ENCODE measurements at places on chromosomes 7 and 10.

DNA sequence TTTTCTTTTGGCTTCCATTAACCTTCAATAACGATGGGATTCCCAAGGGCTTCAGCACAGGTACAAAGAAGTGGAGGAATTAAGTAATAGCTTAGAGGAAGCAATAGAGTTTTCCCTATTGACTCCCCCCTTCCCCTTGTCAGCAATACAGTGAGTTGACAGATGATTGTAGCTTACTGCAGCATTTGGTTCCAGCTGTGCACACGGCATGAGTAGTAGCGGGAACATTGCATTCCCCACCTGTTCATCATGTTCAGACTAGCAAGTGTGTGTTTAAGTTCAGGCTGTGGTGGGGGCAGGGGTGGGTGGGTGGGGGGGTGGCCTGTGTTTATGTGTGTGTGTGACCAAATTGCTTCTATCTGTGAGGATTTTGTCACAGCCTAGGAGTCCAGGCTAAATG lies 4.6 kb upstream of the ADRA2A start:
- DNase-seq, result no peak

- DNase-seq, result no peak
Measured at GRCh38 chr10:52390388-52390787, 76.3 kb downstream of the DKK1 start.

GRCh38 chr7:134679006-134679405 lies 32.4 kb downstream of the BPGM start:
- DNase-seq, result no peak

GRCh38 chr10:113226831-113227445 lies 276.9 kb downstream of the TCF7L2 start:
- DNase-seq, result no peak

DNA sequence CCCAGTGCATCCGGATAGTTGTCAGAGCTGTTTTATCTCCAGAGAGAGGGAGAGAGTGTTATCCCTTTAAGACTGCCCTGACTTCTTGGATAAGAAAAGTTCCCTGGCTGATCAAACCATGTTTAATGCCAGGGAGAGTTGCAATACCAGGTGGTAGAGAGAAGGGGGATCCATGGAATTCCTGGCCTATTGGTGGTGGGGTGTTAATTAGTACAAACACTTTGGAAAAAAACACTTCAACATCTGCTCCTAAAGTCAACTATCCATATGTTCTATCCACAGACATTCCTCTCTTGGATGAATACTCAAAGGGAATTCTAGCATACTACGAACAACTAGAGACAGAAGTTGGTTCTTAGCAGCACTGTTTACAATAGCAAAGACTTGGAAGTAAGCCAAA lies 307.2 kb downstream of the TCERG1L start:
- DNase-seq, result no peak

DNA sequence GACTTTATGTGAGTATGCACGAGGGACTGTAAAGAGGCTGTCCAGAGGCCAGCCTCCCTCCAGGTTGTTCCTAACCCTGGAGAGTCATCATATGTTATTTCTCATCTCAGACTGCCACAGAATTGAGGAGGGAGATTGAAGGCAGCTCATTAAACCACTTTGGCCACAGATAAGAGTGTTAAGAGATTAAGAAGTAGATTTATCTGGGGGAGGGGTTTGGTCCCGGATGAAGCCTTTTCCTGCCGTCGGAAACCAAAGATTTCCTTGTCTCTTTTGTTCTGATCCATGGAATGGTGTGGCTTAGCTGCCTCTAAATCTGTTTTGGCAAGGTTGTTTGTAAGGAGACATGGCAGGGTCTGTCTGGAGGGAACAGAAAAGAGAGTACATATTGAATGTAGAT lies 338.8 kb downstream of the AUTS2 start:
- DNase-seq, result no peak

- no peak for DNase-seq
Measured at GRCh38 chr7:128406314-128407232, 3.2 kb downstream of the IMPDH1 start.

DNA sequence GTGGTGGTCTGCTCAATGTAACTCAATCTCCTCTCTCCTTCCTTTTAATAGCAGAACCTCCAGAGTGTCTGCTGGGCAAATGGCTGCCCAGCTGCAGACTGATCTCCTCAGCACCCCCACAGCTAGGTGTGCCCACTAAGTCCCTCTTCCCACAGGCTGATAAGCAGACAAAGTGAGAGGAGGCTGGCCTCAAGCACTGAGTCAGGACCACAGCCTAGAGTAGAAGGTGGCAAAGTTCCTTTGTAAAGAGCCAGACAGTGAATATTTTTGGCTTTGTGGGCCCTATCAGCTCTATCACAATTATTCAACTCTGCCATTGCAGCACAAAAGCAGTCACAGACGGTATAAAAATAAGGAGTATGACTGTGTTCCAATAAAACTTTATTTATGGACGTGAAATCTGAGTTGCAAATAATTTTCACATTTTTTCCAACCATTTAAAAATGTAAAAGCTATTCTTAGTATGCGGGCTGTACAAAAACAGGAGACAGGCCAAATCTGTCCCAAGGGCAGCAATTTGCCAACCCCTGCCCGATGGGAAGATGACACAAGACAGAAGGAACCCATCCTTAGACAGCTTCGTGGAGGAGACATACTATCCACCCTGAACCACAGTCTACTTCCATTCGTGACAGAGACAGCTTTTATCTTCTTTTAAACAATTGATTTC lies 23.4 kb downstream of the JAZF1 start:
- DNase-seq, result no peak

GRCh38 chr7:2108501-2109250 lies 124.1 kb downstream of the MAD1L1 start:
- no peak for DNase-seq

DNA sequence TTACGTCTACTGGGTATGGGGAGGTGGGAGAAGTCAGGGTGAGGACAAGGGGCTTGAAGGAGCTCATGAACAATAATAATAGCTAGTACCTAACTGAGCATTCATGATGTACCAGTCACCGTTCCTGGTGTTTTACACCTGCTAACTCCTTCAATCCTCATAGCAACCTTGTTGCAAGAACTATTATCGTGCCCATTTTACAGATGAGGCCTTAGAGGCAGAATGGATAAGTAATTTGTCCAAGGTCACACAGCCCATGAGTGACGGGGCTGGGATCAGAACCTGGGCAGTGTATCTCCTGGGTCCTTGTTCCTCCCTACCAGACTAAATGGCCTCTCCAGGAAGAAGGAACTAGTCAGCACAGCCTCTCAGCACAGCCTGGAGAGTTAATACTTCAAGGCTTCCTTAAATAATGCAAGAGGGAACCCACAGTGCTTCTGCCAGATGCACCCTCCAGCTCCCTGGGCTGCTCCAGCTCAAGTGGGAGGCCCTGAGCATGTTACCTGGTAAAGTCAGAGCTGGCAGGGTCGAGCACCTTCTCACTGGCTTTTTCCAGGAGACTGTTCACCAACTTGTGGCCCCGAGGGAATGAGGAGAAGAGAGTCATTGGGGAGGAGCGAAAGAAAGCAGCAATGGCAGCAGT lies 28.8 kb downstream of the RRP12 start:
- no peak for DNase-seq

DNA sequence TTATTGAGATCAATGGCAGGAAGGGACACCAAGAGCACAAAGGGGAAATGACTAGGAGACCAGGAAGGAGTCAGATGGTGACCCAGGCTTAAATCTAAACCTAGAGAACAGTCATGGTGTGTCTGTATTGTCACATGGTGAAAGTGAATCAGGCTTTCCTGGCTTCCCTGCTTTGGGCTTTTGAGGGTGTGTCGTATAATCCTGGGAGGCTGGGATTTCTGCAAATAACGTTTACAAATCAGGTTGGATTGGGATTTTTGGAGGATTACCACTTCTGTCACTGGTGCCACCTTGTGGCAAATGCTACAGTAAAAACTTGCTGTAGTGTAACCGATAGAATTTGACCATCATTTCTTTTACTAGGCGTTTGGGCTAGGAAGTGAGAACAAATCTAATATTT lies 502.6 kb downstream of the NRG3 start:
- DNase-seq, result no peak

- DNase-seq, result no peak
Measured at GRCh38 chr10:105769248-105770184, 1128.4 kb downstream of the SORCS3 start.

- no peak for DNase-seq
Measured at GRCh38 chr7:107690611-107691010, 30.0 kb downstream of the SLC26A4 start.

- DNase-seq, result no peak
Measured at GRCh38 chr10:34348917-34349485, 466.1 kb downstream of the PARD3 start.

- no peak for DNase-seq
Measured at GRCh38 chr7:125876431-125876830, 946.8 kb upstream of the POT1 start.

GRCh38 chr7:105149827-105150226 lies 135.8 kb downstream of the KMT2E start:
- no peak for DNase-seq

DNA sequence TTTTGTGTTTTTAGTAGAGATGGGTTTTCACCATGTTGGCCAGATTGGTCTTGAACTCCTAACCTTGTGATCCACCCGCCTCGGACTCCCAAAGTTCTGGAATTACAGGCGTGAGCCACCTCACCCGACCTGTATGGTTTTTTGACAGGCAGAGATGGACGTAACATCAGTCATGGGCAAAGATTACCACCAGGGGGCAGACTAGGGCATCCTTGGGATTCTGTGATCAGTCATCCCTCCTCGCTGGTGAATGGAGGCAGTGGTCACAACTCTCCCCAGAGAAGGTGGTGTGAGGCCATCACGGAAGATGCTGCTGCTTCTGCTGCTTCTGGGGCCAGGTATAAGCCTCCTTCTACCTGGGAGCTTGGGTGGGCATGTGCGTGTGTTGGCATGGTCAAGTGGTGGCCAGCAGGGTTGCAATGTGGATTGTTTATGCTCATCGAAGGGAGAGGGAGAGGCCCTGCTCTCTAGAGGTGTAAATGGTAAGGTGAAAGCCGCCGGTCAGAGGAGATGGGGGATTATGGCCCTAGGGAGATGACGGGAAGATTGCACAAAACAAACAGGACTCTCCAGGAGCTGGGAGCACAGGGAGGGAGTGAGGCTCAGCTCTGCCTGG lies 122.7 kb upstream of the PRSS1 start:
- no peak for DNase-seq

- DNase-seq, result no peak
Measured at GRCh38 chr10:128675405-128675804, 549.2 kb upstream of the MKI67 start.

DNA sequence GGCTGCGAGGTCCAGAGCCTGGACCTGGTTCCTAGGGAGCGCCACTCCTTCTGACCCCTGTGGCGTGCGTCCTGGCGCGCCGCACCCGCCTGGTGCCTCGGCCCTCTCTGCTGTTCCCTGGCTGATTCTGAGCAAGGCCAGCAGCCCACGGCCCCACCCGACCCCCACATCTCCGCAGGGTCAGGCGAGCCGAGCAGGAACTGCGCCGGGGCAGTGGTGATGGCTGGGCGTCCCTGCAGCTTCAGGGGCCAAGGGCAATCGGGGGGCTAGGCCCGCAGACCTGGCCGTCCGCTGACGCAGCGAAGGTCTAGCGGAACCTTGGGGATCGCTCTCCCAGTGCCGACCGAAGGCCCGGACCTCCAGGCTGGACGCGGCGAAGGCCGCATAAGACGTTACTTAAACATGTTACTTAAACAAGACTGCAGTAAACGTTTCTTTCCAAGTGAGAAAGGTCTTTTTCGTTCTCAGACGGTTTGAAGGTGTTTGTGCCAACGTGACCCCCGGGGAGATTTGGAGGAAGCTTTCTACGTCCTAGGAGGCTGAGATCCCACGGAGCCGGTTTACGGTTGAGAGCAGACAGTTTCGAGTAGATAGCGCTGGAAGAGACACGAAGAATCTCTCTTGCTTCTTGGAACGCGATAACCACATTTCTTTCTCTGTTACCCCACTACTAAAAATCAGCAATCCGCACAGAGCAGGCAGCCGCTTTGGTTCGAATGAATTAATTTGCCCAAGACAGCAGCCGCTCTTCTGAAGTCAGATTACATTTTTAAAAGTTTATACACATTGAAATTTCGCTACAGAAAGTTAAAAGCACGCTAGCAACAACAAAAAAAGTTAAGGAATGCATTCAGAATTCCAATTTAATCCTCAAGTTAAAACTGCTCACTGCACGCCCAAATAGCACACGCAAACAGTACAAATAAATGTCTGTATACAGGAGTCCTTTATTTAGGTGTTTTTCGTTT lies 4.9 kb upstream of the NKX2-3 start:
- DNase-seq, result no peak

DNA sequence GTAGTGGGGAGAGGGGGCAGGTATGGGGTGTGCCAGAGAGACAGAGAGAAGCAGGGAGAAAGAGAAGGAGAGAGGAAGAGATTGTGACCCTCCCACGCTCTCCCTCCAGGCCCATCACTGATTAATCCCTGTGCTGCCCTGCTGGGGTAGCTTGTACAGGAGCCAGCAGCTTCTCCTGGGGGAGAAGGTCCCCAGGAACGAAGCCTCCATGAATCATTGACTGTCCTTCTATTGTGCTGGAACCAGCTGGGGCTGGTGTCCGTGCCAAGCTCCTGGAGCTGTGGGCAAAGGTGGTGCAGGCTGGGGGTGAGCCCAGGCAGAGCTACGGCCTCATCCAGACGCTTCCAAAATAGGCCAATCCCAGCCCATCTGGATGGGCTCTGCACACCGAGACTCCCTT lies 20.9 kb downstream of the AQP1 start:
- no peak for DNase-seq

GRCh38 chr10:50410066-50410811 lies 158.9 kb upstream of the ASAH2 start:
- DNase-seq, result no peak

DNA sequence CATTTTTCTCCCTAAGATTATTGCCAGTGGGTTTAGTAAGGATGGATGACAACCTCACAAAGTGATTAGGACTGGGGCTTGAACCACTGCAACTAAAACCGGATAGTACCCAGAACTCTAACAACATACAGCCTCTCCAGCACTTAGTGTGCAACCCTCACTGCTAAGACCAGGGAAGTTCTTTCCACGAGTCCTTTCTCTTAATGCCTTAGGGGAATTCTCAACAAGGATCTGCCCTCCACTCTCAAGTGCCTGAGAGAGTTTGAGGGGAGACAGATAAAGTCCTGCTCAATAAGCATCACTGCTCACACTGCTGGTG lies 104.6 kb downstream of the NRP1 start:
- DNase-seq, result no peak

- DNase-seq, result no peak
Measured at GRCh38 chr10:31961277-31962074, 32.8 kb upstream of the ARHGAP12 start.

DNA sequence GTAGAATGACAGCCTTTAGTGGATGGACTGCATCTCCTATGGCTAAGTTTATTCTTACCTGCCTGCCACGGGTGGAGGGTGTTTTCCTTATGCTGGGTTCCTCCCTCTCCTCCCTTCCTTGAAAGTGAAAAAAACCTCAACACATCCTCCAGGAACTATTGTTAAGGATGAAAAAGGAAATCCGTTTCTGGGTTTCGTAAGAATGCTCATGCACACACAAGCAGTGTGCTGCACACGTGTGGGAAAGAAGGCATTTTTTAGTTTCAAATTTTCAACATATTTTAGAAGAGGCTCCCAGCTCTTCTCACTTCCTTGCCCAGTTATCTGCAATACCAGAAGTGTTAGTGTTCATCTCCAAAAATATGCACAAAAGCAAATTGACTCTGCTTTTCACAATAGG lies 90.6 kb downstream of the FAM171A1 start:
- no peak for DNase-seq
